ENCODE measurements at places on chromosomes 2 and 18.
A peak's percentile ranks its signal among the peaks of the same experiment; 100 is the strongest.

GRCh38 chr2:121501554-121501953, 29.1 kb upstream of the RNU4ATAC start:
- DNase-seq = no peak

DNA sequence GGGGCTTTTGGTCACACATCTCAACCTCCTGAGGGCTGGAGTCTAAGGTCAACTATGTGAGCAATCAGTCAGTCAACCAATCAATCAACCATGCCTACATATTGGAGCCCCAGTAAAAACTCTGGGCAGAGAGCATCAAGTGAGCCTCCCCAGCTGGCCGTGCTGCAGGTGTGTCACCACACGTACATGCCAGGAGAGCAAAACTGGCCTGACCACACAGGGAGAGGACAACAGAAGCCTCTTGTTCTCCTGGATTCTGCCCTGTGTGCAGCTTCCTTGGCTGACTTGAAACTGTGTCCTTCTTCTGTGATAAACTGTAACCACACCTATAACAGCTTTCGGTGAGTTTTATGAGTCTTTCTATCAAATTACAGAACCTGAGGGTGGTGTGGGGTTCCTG, 25.9 kb downstream of the GPR35 start:
- DNase-seq = no peak

DNA sequence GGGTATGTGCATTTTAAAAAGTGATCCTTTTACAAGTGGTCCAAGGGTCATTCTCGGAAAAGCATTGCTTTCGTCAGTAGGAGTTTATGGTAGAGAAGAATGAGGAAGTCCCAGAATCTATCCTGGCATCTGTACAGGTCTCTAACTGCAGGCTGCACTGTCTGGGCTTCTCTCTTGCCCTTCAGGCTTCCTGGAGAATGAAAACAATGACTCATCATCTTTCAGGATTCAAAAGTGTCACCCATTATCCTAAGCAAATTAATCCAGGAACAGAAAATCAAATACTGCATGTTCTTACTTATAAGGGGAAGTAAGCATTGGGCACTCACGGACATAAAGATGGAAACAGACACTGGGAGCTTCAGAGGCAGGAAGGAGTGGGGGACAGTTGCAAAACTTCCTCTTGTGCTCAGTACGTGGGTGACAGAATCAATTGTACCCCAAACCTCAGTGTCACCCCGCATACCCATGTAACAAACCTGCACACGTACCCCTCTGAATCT, 60.2 kb upstream of the TXNDC2 start:
- DNase-seq = no peak

DNA sequence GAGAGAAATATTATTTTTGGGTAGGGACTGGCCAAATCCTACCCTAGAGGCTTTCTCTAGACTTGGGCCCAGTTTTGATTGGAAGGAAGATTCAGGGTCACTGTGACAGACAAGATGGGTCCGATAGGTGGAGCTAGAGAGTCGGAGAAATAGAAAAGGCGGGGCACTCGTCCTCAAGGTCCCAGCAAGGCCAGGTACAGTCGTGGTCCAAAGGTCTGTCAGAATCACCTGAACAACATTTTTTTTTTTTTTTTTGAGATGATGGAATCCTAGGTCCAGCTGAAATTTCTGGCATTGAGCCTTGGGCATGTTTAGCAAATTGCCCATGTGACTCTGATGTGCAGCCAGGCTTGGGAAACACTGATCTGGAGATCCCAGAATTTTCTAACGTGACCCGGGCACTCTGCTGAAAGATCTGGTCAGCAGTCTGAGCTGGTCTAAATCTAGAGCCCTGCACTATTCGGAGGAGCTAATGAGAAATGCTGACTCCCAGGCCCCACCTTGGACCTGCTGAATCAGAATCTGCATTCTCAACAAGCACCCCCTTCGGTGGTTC, 23.0 kb upstream of the NTSR2 start:
- peak; percentile 66 for DNase-seq

- DNase-seq = no peak
Measured at GRCh38 chr2:144708626-144709025, 188.7 kb upstream of the ZEB2 start.

- DNase-seq = peak; percentile 50
Measured at GRCh38 chr2:100321179-100321865, 979 bp downstream of the LONRF2 start.

GRCh38 chr2:96115631-96116423, 544 bp downstream of the ADRA2B start:
- DNase-seq = no peak

DNA sequence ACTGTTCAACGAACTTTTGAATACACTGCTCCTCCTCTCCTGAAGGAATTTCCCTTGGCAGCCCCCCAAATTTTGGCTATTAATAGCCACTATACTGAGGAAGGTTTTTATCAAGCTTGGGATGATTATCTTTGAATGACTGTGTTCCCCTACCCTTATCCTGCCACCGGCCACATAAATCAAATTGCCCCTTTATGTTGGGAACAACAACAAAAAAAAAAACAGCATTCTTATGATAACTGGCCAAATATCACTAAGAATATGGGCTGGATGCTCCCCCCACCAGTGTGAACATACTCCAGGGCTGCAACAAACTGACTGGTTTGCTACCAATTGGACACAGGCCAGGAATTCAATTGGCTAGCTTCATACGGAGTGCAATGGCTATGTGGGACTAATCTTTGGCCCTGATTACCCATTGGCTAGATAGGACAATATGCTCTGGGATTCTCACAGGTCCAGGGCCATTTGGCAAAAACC, 20.6 kb downstream of the DUSP11 start:
- DNase-seq = no peak

GRCh38 chr2:24365826-24366225, 5.5 kb upstream of the ITSN2 start:
- no peak for DNase-seq

- DNase-seq = no peak
Measured at GRCh38 chr2:206611191-206611590, 31.1 kb upstream of the FAM237A start.

DNA sequence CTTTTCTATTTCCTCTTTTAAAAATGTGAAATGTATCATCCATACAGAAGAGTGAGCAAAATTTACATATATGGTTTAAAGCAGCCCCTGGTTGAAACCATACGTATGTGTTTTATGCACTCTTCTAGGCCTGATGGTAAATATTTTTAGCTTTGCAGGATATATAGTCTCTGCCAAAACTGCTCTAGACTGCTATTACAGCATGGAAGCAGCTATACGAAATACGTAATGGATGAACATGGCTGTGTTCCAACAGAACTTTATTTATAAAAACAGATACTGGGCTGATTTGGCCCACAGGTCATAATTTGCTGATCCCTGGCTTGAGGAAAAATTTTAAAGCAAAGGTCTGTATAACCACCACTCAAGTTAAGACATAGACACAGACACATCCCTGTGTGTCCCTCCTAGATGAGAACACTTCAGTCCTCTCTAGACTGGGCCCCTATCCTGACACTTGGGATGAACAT, 42.5 kb upstream of the ATP8B1 start:
- DNase-seq = no peak
